ENCODE measurements at places on chromosomes 16 and 17. TPM values are rescaled to one million over a fixed set of nuclear protein-coding genes. Genes with fewer than 3 reads are reported as not detected.

GCGR gene
- 0.05 TPM for total RNA-seq

WFDC1 gene
- total RNA-seq, result 0.52 TPM

PPY gene
- total RNA-seq, result 0.33 TPM

CPNE2 gene
- total RNA-seq, result 6.5 TPM

GRCh38 chr16:78256686-78257375 is 157.4 kb downstream of the WWOX start:
- no peaks in the 10 kb centered on the region for H3K4me1 ChIP-seq
- no peaks in the 10 kb centered on the region for H3K27me3 ChIP-seq
- no peak for DNase-seq
- H3K27ac ChIP-seq, result no peak overlapping the region
- no peak overlapping the region for H3K4me3 ChIP-seq
- H3K36me3 ChIP-seq, result no peaks in the 10 kb centered on the region

GRCh38 chr17:49012769-49013255 is 15.6 kb downstream of the IGF2BP1 start:
- no peak for DNase-seq
- no peak overlapping the region for H3K4me3 ChIP-seq
- H3K36me3 ChIP-seq, result no peaks in the 10 kb centered on the region
- H3K27me3 ChIP-seq, result peaks cover 19% of the 10 kb centered on the region

DNA sequence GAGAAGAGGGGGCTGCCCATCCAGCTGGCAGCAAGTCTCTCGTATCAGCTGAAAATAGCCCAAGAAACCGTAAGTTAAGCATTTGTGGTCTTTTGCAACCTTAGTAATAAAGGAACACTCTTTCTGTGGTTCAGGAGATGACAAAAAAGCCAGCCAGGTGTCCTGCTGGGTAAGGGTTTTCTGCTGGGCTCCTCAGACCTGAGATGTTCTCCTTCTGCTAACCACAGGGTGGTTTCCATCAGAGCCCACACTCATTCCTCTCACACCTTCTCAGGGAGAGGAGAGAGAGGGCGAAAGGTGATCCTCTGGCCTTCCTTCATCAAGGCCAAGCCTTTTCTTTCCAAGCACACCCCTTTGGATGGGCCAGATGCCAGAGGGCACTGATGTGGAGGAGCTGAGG is 70.7 kb downstream of the TEX14 start:
- no peak overlapping the region for H3K4me3 ChIP-seq
- DNase-seq, result no peak
- H3K4me1 ChIP-seq, result no peaks in the 10 kb centered on the region
- H3K27me3 ChIP-seq, result no peaks in the 10 kb centered on the region
- no peaks in the 10 kb centered on the region for H3K36me3 ChIP-seq

DNA sequence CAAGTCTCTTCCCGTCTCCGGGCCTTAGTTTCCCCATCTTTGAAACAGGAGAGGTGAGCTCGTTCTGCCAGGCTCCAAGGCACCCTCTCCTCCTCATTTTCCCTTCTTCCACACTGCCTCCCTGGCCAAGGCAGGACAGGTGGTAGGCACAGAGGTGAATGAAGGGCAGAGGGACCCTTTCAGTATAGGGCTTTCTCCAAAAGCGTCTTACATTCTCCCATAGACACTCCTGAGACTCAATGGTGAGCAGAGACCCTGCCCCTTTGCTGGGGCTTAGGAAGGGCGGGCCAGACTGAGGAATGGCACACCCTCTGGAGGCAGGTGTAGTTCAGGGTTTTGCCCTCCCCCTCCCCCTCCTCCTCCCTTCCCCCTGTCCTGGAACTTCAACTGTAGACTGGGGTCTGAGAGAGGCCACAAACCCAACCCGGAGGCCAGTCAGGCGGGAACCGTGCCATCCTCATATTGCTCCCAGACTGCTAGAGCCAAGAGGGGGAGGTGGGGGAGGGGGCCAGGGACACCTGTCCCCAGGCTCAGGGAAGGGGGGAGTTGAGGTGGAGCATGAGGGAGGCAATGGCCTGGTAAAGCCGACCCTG is 1.9 kb downstream of the PLEKHH3 start:
- H3K4me1 ChIP-seq, result peaks cover 75% of the 10 kb centered on the region
- H3K4me3 ChIP-seq, result no peak overlapping the region
- no peaks in the 10 kb centered on the region for H3K36me3 ChIP-seq

GRCh38 chr16:81711657-81712319 is 67.3 kb upstream of the PLCG2 start:
- no peak for DNase-seq
- H3K36me3 ChIP-seq, result peaks cover 26% of the 10 kb centered on the region
- peak overlapping the region; percentile 11 for H3K27ac ChIP-seq
- peaks cover 6% of the 10 kb centered on the region for H3K4me1 ChIP-seq
- no peak overlapping the region for H3K4me3 ChIP-seq

DNA sequence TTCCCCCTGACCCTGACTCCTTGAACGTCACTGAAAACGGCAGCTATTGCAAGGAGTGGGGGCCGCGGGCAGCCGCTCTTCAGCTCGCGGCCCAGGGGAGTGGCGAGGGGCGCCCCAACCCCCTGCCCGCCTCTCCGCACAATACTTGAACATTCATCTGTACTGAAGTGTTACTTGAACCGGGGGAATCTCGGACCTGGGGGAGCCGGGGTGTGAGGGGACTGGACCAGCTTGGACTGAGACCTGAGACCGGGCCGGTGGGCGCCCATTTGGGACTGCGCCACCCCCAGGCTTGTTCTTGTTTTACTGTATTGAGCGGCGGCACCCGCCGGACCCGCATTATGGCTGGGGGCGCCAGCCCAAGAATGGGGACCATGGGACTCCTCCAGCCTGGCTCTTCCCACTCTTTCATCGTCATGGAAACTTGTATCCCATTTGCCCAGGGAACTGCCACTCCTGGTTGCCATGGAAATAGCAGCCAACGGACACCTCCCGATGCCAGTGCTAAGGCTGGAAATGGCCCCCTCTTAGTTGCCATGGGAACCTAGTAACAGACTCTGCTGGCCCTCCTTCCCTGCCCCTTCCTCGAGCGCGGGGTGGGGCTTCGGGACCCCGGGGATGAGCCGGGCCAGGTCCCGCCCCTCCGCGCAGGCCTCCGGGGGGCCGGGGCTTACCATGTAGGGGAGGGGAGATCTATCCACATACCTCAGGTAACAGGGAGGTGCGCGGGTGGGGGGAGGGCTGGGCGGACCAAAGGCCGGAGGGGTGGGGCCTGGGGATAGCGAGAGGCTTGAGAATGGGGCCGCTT is 805 bp upstream of the ORAI3 start:
- peaks cover 12% of the 10 kb centered on the region for H3K4me1 ChIP-seq
- H3K36me3 ChIP-seq, result peaks cover 16% of the 10 kb centered on the region

GRCh38 chr16:12345349-12345748 is 368.8 kb downstream of the SNX29 start:
- no peaks in the 10 kb centered on the region for H3K36me3 ChIP-seq
- H3K27ac ChIP-seq, result no peak overlapping the region
- peaks cover 13% of the 10 kb centered on the region for H3K4me1 ChIP-seq
- H3K4me3 ChIP-seq, result no peak overlapping the region
- no peak for DNase-seq

DNA sequence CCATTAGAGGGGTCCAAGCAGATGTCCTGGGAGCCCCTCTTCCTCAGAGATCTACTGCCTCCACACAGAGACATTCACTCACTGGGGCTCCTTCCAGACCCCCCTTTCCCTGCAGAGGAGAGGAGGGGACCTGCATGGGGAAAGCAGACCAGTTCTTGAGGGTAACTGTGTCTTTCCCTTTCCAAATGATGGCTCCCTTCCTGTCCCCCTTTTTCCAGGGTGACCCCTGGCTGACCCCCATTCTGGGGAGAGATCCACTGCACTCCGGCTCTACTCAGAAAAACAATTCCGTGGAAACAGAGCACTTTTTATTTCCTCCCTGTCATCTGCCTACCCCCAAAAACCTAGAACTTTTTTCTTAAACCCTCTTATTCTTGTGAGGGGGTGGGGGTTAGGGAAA is 6.4 kb downstream of the CACNA1G start:
- no peaks in the 10 kb centered on the region for H3K36me3 ChIP-seq
- H3K4me1 ChIP-seq, result peaks cover 20% of the 10 kb centered on the region
- H3K27ac ChIP-seq, result no peak overlapping the region
- no peak for DNase-seq

DNA sequence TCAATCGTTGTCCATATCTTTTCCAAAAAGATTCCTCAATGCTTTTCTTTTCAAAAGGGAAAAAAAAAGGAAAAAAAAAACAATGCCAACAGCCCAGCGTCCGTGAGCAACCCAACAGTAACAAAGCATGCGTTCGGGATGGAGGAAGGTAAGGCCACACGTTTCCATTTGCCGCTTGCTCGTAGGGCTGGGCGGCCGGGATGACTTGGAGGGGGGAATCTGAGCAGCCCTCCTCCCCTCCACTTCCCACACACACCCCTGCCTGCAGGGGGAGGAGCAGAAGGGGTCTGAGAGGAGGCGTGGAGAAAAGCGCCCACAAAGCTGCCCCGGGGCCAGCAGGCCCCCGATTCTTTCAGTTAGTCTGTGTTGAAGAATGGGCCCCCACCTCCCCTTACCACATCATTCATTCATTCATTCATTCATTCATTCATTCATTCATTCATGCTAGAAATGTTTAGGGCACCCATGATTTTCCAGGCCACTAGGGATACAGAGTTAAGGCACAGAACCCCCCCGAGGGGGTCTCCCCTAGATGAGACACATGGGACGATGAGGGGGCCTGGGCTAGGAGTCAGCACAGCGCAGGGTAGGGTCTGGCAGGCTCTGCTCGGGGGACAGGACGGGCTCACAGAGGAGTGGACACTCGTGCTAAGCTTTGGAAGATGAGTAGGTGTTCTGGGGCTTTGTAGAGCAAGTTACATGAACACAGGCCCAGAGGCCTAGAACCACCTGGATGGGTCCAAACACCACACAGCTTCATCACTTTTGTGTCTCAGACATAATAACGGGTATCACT is 10.9 kb upstream of the TBX2 start:
- no peaks in the 10 kb centered on the region for H3K36me3 ChIP-seq
- no peak overlapping the region for H3K4me3 ChIP-seq

Data from thymus (tissue), 14 donors.